ENCODE measurements at places on chromosomes 6 and 20.

DNA sequence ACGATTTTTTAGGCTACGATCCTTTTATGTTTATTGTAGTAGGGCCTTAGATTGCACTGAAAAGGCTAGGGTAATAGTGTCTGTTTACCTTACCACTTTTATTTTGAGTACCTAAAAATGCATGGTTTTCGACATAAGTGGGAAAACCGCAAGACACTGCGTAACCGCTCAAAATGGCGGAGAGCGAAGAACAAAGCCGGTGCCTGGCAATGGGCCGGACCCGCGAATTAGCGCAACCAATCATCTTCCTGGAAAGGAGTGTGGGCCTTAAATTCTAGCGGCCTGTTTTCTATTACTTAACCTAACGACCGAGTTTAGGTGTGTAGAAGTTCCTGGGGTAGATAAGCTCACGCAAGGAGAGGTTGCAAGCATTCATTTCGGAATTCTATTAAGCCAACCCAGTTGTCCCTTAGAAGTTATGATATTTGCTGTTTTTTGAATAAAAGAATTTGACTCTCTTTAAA is 118.0 kb downstream of the HFE start:
- DNase-seq: peak; percentile 83

GRCh38 chr6:80547827-80548226 is 441.4 kb downstream of the BCKDHB start:
- peak; percentile 84 for DNase-seq

DNA sequence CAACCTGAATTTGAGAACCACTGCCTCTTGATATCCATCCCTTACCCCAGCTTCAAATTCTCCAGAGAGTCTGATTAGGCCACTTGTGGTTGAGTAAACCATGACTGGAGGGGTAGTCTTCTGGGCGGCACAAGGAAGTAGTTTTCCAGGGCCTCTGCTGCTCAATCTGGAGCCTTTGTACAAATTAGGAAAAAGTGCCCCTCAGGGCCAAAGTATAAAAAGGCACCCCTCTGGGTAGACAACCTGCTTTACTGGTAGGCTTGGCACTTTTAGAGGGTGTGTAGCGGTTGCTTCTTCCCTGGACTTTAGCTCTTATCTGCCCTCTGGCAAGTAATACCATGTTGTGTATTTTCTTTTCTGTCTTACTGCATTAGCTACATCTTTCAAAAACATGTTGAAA is 32.9 kb upstream of the RPL7L1 start:
- no peak for DNase-seq

DNA sequence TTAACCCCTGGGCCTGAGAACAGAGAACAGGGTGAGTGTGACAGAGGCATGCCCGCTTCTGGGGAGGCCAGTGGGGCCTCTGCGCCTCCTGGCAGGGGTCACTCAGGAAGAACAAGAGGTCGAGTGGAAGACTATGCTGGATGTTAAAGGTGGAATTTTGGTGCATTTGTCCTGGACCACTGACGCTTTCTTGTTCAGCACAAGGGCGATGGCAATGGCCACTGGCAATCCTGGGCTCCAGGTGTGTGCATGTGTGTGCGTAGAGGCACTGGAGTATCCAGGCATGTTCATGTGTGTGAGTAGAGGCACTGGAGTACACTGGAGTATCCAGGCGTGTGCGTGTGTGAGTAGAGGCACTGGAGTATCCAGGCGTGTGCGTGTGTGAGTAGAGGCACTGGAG is 23.5 kb upstream of the NPBWR2 start:
- no peak for DNase-seq

GRCh38 chr6:163985710-163986109 is 571.2 kb downstream of the QKI start:
- DNase-seq: no peak

DNA sequence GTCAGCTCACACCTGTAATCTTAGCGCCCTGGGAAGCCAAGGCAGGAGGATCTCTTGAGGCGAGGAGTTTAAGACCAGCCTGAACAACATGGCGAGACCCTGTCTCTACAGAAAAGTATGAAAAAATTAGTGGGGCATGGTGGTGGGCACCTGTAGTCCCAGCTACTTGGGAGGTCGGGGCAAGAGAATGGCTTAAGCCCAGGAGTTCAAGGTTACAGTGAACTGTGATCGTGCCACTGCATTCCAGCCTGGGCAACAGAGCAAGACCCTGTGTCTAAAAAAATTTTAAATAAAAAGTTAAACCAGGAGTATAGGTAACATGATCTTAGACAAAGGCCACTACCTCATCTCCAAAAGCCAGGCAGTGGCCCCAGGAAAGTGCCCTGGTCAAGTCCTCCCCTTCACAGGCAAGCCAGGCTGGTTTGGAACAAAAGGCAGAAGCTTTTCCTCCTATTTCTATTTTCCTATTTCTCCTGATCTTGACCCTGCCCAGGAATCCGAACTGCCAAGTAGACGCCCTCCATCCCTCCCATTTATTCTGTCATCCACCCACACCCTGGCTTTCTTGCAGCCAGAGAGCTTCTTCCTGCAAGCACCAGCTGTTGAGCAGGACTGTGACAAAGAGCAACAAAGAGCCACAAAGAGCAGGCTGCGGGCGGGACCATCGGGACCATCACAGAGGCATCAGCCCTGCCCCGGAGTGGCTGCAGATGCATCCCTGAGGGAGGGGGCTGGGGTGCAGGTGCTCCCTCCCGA is 149.9 kb upstream of the AFDN start:
- DNase-seq: no peak

GRCh38 chr6:35566794-35567193 is 54.1 kb upstream of the TULP1 start:
- DNase-seq: no peak

DNA sequence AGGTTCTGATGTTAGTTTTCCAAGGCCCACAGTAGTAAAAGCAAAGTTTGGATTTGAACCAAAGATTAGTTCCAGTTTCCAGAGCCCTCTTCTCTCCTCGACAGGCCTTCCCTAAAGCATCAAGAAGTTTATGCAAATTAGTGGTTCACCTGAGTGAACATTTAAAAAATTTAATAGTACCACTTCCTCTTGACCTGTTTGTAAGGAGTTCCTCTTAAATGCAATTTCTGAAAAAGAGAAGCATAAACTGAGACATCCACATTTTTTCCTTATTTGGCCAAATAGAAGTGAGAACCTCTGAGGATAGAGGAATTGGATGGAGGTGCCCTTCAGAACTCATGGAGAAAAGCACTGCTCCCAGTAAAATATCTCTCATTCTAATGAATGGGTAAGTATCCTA is 1.2 kb upstream of the DSE start:
- no peak for DNase-seq

GRCh38 chr6:158474961-158475343 is 84.9 kb upstream of the TMEM181 start:
- DNase-seq: peak; percentile 62

DNA sequence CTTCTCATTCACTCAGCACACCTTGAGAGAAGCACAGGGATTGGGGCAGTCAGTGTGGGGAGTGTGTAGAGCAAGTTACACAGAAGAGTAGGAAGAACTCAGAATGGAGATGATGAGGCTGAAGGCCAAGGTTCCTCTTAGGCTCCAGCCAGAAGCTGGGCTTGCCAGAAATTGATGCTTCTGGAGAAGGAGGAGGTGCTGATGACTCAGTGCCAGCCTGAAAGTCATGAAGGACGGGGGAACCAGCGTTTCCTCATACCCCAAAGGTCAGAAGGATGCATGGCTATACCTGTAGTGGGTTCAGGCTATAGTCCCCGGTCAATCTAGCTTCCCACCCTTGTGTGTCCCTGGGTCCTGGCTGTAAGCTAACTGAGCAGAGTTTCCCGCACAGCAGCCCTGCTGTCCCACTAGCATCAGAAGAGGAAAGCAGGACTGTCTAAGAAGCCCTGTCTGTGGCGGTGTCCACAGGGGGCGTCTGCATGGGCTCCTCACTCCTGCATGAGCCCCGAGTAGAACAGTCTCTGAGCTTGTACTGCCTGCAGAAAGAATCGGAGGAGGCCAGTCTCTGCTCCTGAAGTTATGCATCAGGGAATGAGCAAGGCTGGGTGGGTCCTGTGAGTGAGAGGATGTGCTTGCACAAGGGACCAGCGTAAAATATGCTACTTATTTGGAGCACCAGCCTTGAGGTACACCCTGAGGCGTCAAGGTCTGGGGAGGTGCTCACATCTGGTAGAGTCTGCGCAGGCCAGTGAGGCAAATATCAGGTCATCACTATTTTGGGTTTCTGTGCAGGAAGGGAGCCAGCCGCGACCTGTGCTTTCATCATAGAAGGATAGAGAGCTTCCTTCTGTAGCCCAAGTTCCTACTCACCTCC is 148.5 kb downstream of the MRPL14 start:
- no peak for DNase-seq

DNA sequence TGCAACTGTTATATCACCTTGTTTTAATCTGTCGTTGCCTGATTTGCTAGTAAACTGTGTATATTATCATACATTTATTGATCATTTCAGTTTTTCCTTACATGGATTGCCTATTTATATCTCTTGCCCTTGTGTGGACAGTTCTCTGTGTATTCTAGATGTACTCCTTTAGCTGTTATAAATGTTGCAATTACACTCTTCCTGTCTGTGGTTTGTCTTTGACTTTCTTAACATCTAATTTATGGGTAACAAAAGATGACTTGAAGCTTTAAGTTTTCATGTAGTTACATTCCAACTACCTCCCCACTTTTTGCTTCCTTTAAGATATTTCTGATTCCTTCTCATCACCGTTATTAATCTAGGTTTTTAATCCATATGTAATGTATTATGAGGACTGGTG is 22.6 kb downstream of the PLCB1 start:
- no peak for DNase-seq

GRCh38 chr20:52905241-52905994 is 66.7 kb upstream of the TSHZ2 start:
- no peak for DNase-seq

All from HFFc6 (cell line).